CD4-positive, alpha-beta T cell treated with Interleukin-15 for 4 hours (primary cell): ENCODE measurements at places on chromosomes 16 and 17.

- no peak for DNase-seq
Observed at GRCh38 chr16:49615576-49615975, 240.3 kb downstream of the ZNF423 start.

DNA sequence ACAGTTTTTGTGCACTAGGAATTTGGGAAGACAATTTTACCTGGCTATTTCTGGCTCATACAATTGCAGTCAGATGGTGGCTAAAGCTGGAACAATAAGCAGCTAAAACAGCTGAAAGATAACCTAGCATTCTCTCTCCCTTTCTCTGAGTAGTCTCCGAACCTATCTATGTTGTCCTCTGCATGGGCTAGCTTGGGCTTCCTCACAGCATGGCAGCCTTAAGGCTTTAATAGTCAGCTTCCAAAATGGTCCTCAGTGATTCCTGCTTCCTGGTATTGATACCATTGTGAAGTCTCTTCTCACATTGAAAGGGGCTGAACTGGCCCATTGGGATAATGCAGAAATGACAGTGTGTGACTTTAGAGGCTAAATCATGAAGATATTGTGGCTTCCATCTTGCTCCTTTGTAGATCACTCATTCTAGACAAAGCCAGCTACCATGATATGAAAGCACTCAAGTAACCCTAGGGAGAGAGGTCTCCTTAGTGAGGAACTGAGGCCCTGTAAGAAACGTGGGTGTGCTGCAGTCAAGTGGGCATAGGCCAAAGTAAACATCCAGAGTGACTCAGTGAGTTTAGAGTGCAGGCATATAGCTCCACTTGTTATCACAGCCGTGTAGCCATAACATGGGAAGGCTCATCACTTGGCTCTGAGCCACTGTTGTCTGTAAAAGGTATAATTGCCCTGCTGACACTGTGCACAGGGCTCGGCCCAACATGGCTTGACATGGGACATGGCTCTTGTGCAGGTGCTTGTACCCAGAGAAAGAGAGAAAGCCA lies 5.5 kb upstream of the VKORC1 start:
- no peak for DNase-seq

GRCh38 chr16:27389272-27389961 lies 12.6 kb upstream of the IL21R start:
- DNase-seq, result no peak

- no peak for DNase-seq
Observed at GRCh38 chr17:78557598-78558039, 19.6 kb downstream of the DNAH17 start.

DNA sequence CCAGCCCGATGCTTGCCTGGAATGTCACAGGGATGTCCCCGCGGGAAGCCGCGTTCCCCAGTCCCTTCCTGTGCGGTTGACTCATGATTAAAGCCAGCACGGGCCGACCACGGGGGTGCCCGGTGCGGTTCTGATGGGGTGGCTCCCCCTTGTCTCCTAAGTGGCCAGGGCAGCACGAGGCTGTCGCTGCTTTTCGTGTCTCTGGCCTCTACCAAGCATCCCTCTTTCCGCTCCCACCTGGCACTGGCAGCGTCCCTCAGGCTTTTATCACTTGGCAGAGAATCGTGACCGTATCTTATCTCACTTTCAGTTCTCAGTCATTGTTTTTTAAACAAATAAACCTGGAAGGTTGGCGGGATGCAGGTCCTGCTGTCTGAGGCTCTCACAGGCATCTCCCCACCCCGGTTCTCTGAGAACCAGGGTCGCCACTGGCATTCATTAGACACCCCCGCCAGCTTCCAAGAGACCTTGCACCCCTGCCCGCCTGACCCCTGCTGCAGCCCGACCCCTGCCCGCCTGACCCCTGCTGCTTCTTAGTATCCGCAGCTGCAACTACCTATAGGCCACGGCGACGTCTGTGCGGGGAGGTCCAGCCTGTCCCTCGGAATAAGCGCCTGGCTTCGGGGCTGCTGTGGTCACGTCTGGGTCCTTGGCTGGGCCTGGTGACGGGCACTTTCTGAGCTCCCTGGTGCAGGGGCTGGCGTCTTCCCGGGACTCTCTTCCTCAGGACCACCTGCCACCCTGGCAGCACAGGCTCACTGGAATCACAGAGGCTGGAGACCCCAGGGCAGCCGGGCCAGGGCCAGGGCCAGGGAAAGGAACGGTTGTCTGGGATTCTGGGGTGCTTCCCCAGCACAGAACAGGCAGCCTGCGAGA lies 7.5 kb downstream of the C1QTNF8 start:
- no peak for DNase-seq

DNA sequence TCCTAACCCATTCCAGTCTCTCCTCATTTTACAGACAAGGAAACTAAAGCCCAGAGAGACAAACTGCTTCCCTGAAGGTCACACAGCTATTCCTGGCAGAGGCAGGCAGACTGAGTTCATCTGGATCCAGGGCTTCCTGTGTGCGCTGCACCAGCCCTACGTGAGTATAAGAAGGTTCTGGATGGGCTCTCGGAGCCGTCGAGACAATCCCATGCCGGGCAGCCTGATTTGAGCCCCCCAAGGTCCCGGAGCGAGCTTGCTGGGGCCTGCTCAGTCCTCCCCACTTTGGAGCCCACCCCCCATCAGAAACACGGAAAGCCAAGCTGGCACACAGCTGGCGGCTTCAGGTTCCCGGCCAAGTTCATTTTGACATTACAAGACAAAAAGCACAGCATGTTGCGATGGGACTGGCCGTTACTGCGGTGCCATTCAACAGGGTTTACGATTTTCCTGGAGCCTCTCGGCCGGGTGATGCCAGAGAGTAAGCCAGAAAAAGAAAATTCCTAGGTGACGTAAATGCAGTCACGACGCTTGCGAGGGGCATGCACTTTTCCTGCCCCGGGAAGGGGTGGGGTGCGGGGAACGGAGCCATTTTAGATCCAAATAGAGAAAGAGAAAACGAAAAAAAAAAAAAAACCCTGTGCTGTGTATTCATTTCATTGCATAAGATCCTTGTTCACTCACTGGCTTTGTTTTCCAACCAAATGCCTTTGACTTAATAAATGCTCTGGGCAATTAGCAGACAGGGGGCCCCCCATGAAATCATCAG lies 167.1 kb upstream of the FOXF1 start:
- DNase-seq, result no peak

- DNase-seq, result no peak
Observed at GRCh38 chr16:10526962-10527361, 53.4 kb downstream of the EMP2 start.

DNA sequence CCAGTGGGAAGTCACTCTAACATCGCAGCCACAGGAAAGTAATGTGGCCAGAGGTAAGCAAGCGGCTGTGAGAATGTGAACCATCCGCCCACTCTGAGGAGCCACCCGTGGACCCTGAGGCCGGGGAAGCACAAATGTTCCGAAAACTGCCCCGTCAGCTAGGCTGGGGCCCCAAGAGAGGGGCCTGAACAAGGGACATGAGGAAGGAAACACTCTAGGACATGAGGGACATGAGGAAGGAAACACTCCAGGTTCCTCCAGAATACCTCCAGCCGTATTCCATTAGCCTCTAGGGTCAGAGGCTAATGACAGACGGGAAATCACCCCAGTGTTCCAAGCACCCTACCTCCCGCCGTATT lies 317 bp downstream of the TEFM start:
- DNase-seq, result no peak

GRCh38 chr17:41583137-41584127 lies 3.3 kb downstream of the KRT14 start:
- DNase-seq, result no peak

- no peak for DNase-seq
Observed at GRCh38 chr16:24511174-24511573, 28.2 kb upstream of the RBBP6 start.

- DNase-seq, result no peak
Observed at GRCh38 chr17:3766779-3767178, 34.2 kb downstream of the ITGAE start.

DNA sequence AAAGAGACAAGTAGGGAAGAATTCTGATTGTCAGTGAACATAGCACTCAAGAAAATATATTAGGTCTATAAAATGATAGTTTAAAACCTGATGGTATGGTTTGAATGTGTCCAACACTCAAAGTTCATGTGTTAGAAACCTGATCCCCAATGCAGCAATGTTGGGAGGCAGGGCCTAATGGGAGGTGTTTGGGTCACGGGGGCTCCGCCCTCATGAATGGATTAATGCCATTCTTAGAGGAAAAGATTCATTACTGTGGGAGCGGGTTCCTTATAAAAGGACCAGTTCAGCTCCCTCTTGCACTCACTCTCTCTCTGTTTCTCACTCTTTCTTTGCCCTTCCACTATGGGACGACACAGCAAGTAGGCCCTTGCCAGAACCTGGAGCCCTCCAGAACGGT lies 41.5 kb upstream of the SLC47A1 start:
- no peak for DNase-seq

GRCh38 chr16:89217388-89218191 lies at the start of gene ZNF778:
Gene ZNF778, plus strand, starts transcription at chr16:89217703. Its CDS starts 3,425 bp downstream, at chr16:89221128.
- peak; percentile 76 for DNase-seq

DNA sequence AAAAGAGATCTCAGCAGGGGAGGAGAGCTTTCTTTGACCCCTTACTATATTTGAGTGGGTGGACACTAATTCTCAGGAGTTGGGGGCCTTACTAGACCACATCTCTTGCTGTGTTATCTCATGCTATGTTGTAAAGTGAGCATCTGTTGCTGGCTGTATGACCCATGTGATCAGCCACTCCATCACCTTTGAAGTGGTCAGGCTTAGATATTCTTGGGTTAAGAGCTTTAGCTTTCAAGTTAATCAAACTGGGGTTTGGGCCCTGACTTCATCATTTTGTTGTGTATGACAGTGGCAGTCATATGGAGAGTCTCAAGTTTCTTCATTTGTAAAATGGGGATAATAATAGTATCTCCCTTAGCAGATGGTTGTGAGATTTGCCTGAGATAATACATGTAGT lies 201.1 kb downstream of the FTO start:
- DNase-seq, result no peak

DNA sequence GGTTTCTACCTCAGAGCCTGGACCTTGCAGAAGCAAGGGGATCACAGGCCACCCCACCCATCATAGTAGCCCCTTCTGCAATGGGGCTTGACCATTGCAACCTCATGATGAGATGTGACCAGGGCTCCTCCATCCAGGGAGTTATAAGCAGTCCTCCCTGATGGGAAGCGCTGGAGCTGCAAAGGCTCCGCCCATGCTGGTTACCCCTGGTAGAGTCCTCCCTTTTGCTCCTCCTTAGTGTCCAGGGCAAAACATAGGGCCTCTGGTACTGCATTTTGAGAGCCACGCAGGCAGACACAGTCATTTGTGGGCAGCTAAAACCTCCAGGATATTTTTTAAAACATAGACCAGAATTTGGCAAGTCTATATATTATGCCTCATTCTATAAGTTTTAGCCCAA lies 161.1 kb downstream of the RAB11FIP4 start:
- DNase-seq, result no peak

GRCh38 chr17:80689129-80689619 lies 144.5 kb downstream of the RPTOR start:
- DNase-seq, result no peak

GRCh38 chr17:43816336-43817320 lies 16.3 kb downstream of the MPP3 start:
- no peak for DNase-seq

- DNase-seq, result no peak
Observed at GRCh38 chr17:77716289-77716926, 242.1 kb upstream of the TNRC6C start.

GRCh38 chr17:77160875-77161530 lies 20.2 kb downstream of the SEC14L1 start:
- no peak for DNase-seq

- DNase-seq, result no peak
Observed at GRCh38 chr16:57527027-57527426, 9.3 kb downstream of the CCDC102A start.

GRCh38 chr16:79592186-79592585 lies 8.4 kb downstream of the MAF start:
- no peak for DNase-seq

DNA sequence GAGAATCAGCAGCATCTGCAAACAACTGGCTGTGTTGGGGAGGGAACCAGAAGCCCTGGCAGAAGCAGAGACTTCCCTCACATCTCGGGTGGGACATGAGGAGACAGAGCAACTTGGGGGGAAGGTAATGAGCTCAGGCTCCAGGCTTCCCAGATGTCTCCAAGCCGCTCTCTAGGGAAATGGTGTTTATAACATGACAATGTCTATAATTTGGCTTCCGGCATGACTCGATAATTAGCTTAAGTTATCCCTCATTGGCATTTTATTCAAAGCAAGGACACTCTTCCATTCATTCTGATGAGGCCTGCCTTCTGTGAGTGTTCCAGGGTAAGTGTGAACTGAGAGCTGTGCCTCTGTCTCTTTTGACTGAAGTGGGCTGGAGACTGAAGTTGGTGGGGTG lies 14.7 kb upstream of the MLLT6 start:
- DNase-seq, result no peak

DNA sequence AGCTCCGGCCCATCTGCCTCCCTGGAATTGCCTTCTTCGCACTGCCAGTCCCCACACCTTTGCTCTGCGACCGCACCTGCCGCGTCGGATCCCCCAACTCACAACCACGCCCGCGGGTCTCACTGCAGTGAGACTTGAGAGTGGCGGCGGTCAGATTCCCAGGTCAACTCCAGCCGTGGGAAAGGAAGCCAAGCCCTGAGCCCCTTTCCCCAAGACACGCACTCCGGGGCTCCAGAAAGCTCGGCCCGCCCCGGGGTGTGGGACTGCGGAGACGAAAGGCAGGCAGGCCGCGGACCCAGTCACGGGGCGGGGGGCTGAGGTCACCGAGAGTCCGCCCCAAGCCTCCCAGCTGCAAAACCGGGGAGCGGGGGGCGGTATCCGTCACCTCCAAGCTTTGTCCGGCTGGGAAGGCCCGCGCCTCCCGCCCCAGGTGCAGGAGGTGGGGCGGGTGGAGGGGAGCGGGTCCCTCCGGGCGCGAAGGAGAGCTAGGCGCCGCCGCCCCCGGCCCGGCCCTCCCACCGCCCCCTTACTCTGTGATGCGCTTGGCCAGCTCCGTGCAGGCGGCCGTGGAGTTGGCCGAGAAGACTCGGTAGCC lies 615 bp downstream of the PRPSAP1 start:
- DNase-seq, result no peak

DNA sequence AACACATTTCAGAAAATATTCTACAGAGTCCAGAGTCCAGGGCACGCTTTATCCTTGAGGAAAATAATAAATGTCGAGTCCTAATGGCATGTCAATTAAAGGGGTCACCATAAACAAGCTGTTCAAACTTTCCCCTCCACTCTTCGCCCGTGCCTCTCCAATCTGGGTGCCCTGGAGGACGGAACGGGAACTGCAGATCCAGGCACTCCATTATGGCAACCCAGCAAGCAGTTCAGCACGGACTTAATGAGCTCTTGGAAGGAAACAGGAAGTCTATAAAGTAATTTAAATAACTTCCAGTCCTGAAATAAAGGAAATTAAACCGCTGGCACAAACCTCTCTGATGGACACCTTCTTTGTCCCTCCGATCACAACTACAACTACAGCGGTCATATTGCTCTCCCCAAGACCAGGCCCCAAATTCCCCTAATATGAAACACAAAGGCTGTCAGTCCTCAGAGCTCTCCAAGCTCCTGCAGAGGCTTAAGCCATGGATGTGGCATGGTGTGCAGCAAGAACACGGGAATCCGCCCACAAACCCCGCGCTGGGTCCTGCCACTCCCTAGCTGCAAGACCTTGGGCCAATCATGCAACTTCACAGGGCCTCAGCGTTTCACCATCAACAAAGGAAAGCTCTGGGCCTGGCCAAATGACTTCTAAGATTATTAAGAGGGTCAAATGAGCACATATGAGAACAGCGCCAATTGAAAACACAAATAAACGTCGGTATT lies 52.6 kb downstream of the ZFHX3 start:
- no peak for DNase-seq

- DNase-seq, result no peak
Observed at GRCh38 chr16:84027625-84028024, 15.0 kb downstream of the SLC38A8 start.

- no peak for DNase-seq
Observed at GRCh38 chr16:68425498-68426346, 22.6 kb downstream of the SMPD3 start.

- no peak for DNase-seq
Observed at GRCh38 chr16:55367301-55367811, 43.4 kb downstream of the IRX6 start.
